ENCODE measurements at places on chromosomes 16 and 17.

- no peak for DNase-seq
These were observed 32.2 kb downstream of the TEX2 start for GRCh38 chr17:64230791-64231408.

DNA sequence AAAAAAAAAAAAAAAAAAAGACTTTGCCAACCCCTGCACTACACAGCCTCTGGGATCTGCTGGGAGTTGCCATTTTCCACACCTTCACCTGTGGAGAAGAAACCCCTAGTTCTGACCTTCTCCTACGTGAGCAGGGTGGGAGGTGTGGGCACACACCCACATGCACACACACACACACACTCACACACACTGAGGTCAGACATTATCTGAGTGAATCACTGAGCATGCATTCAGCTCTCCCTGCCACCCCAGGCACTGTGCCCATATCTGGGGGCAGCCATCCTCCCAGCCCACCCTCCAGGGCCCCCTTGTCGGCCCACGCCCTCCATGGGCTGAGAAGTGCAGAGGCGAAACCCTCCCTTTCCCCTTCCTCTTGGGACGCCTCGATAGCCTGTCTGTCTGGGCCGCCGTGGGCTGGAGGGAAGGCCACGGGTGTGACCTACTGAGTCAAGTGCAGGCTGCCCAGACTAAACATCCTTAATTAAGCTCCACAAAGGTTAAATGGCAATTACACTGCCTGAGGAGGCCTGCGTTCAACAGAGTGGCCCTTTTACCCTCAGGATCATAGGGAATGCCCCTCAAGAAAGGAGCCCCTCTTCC lies 143.8 kb downstream of the C16orf95 start:
- no peak for DNase-seq

DNA sequence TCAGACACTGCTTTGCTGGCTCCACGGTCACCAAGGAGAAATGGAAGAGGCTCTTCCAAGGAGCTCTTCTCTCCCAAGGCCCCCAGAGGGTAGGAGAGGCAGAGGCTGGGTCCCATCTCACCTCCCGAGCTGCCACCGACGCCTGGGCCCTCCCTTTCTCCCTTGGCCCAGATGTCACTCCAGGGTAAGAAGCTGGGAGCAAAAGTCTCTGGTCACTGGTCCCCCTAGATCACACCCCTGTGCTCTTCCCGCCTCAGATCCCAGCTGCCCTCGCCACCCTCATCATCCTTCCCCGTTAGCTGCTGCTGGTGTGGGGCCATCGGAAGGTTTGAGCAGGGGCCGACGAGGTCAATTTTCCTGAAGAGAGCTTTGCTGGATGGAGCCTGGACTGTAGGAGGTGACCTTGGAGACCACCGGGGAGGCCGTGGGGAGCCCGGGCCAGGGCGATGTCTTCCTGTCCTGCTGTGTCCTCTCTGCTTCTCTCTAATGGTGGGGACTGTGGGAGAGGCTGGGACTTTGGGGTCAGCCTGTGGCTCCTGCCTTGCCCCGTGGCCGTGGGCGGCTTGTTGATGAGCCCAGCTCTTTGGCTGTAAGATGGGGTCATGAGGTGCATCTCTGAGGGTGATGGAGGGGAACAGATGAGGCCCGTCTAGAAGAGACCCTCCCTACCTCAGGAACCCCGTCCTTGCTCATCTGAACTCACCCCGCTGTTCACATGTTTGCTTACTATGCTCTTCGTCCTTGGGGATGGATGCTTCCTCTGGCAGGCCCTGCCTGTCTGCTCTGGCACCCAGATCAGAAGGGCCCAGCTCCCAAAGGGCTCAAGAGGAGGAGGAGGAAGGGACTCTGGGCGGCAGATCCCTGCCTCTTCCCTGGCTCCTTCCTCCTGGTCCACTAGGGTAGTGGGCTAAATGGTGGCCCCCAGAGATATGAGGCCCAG lies 11.4 kb upstream of the RHBDF2 start:
- no peak for DNase-seq

GRCh38 chr17:27463235-27463677 lies 7.0 kb downstream of the KSR1 start:
- DNase-seq, result no peak

- no peak for DNase-seq
These were observed 961 bp upstream of the MAP3K3 start for GRCh38 chr17:63621229-63621683.

DNA sequence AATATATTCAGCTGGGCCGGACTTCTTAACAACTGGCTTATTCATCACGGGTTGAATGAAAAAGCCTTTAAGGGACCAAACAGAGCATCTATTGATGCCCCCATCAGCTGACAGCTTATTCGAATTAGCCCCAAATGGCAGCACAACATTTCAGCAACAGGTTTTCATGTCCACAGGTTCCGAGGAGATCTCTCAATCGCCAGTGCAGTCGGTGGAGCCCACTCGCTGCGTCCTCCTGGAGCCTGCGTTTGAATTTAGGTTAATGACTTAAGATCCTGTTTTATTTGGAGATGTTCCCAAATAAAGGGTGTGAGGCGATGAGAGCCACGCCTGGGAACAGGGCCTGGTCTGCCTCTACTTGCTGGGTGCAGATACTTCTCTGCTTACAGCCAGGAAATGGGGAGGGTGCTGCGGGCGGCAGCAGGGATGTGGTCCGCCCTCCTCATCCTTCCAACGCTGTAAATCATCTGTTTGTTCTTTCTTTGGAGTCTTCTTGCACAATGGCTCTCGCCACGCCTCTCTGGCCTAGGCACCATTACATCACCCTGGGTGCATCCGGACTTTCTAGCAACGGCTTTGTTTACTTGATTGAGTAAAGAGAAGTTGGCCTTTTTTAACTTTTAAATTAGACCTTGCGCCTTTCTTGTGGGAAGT lies 22.6 kb downstream of the NDE1 start:
- peak; percentile 47 for DNase-seq

DNA sequence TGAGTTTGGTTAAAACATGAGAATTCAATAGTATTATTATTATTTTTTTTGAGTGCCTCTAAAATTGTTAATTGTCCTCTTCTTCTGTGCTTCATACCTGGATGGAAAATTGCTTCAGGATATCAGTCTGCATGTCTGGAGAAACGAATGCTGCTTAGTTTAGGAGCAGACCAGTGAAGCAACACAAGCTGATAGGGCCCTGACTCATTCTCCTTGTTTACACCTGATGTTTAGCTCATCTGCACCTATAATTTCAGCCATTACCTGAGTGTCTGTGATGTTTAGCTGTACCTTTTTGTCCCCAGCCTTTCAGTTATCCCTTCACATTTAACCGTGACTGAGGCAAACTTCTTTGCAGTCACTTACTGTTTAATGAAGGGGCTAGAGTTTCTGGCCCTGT lies 14.8 kb downstream of the SNTB2 start:
- DNase-seq, result no peak

DNA sequence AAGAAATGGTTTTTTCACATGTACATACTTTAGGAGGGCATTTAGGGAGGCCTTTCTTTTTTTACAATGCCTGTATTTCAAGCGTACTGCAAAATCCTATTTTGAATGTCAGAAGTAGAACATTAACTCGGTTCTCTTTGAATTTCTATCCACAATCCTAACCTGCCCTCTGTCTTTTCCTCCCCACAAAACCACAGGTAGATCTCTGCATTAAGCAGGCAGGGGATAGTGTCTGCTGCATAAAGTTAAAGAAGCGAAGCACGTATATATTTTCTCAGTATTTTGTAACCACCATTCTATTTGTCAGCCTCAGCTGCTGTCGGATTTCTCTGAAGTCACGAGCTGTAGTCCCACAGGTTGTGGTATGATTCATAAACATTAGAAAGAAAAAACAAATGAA lies 137.5 kb downstream of the SHISA6 start:
- DNase-seq, result no peak

DNA sequence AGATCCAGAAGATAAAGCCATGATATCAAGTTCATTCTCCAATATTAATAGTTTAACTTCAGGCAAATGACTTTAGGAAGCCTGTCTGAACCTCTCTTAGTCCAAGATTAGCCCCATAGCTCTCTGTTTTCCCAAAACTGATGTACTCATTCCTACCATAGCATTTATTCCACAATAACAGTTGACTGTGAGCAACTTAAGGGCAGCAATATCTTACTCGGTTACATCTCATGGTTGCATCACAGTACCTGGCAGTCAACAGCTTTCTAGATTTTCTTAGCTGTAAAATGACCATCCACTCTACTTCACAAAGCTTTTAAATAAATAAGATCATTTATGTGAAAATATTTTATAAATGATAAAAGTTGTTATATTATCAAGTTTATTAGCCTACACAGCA lies 58.2 kb upstream of the STAC2 start:
- no peak for DNase-seq

- no peak for DNase-seq
These were observed 28.0 kb downstream of the PRKCB start for GRCh38 chr16:23863511-23864422.

GRCh38 chr17:71633391-71633849 lies 487.4 kb upstream of the SOX9 start:
- no peak for DNase-seq

Measured in stimulated activated naive CD4-positive, alpha-beta T cell treated with Interleukin-2 at 50 U/mL for 16 hours (primary cell).